Thyroid gland (tissue), 4 donors: ENCODE measurements at places on chromosomes 6 and 20. TPM values are rescaled to one million over a fixed set of nuclear protein-coding genes. Genes with fewer than 3 reads are reported as not detected.
A peak's percentile ranks its signal among the peaks of the same experiment; 100 is the strongest.

- no peak overlapping the region for H3K4me3 ChIP-seq
- no peaks in the 10 kb centered on the region for H3K36me3 ChIP-seq
- H3K27me3 ChIP-seq, result no peaks in the 10 kb centered on the region
These were observed 210.0 kb upstream of the CST7 start for GRCh38 chr20:24738981-24739633.

GRCh38 chr20:38272961-38273360 lies 12.4 kb upstream of the KIAA1755 start:
- no peak for DNase-seq
- H3K4me1 ChIP-seq, result no peaks in the 10 kb centered on the region
- H3K36me3 ChIP-seq, result no peaks in the 10 kb centered on the region
- no peak overlapping the region for H3K4me3 ChIP-seq
- H3K27ac ChIP-seq, result no peak overlapping the region
- no peaks in the 10 kb centered on the region for H3K27me3 ChIP-seq

DNA sequence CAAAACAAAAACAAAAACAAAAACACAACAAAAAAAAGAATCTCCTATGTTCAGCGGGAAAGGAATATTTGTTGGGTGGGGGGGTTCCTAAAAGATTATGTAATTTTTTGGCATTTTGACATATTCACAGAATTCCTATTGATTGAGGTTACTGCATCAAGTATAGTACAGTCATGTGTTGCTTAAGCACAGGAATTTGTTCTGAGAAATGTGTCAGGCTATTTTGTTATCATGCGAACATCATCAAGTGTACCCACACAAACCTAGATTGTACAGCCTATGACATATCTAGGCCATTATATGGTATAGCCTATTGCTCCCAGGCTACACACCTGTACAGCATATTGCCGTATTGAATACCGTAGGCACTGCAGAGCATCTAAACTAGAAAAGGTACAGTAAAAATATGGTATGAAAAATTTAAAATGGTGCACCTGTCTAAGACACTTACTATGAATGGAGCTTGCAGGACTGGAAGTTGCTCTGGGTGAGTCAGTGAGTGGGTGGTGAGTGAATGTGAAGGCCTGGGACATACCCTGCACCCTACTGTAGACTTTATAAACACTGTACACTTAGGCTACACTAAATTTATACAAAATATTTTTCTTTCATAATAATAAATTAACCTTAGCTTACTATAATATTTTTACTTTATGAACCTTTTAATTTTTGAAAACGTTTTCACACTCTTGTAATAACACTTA lies 110.6 kb downstream of the CDKAL1 start:
- DNase-seq, result no peak
- no peaks in the 10 kb centered on the region for H3K27me3 ChIP-seq
- peaks cover 6% of the 10 kb centered on the region for H3K4me1 ChIP-seq
- no peak overlapping the region for H3K27ac ChIP-seq
- no peaks in the 10 kb centered on the region for H3K36me3 ChIP-seq
- no peak overlapping the region for H3K4me3 ChIP-seq

DNA sequence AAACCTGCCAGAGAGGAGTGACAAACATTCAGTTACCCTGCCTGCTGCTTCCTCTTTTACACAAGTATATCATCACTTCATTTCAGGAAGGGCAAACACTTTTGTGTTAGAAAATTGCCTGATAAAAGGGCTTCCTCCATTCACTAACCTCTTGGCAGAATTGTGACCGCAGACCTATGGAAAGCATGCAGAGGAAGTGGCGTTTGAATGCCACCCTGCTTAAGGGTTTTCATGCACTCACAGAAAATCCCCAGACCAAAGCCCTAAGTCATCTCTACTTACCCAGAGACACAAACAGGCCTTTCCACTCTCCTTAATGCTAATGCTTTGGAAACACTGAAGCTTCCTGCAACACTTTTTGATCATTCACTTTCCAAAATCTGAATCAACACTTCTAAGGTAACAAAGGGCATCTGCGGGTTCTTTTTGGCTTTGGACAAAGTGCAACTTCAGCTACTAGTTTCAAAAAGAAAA lies 22.1 kb upstream of the RALGAPA2 start:
- no peak overlapping the region for H3K27ac ChIP-seq
- DNase-seq, result no peak
- H3K4me3 ChIP-seq, result no peak overlapping the region
- H3K36me3 ChIP-seq, result no peaks in the 10 kb centered on the region
- peaks cover 23% of the 10 kb centered on the region for H3K4me1 ChIP-seq
- no peaks in the 10 kb centered on the region for H3K27me3 ChIP-seq

DNA sequence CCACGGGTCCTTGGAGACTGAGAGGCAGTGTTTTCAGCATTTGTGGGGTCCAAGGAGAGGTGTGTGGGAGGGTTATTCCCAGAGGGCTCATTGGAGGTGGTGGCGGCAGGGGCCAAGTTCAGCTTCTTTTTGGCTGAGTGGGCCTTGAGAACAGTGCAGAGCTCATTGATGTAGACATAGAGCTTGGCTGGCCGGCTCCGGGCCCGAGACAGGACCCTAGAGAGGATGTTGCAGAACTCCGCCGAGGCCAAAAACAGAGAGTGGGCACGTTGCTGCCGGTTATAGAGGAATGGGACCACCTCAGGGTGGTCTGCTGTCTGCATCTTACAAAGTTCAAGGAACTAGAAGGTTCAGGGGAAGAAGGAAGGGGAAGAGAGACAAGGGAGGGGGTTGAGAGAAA lies 3.7 kb upstream of the ZBTB22 start:
- peaks cover 26% of the 10 kb centered on the region for H3K36me3 ChIP-seq
- no peaks in the 10 kb centered on the region for H3K27me3 ChIP-seq
- peak overlapping the region; percentile 77 for H3K27ac ChIP-seq
- H3K4me1 ChIP-seq, result peaks cover 24% of the 10 kb centered on the region

DNA sequence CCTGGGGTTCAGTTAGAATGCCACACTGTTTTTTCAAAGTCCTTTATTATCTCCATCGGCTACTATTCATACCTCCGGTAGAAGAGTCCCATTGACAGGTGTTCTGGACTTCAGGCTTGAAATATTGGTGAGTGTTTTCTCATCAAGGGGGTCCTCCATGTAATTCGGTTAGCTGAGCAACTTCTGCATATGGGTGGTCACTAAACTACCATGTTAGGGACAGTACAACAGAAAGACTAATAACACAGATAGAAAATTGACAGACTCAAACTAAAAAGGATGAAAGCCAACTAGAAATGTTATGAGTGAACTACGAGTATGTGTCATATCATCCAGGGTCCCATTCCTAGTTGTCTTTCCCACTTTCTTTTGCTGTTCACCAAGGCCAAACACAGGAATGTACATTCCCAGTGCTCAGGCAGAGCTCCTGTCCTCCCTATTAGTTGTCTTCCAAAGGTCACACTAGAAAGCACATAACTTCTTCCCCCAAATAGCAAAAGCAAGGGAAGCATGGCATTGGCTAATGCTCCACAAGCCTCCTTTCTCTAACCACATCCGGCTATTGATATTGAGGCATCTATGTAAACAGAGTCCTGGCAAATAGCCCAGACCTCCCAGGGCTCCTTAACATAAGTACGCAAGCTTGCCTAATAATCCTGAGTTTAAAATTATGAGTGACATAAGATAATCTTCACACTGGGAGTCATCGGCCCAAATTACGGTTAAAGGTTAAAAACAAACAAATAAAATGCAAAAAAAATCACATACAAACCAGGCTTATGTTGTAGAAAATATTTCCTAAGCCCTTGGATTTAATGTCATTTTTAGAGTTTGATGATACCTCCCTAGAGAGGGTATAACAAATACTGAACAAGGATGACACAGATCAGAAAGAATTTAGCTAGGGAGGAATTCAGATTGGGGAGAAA lies 13.2 kb downstream of the CCN2 start:
- no peaks in the 10 kb centered on the region for H3K4me1 ChIP-seq
- no peak overlapping the region for H3K27ac ChIP-seq
- no peak for DNase-seq
- no peak overlapping the region for H3K4me3 ChIP-seq

POM121L2 gene
- total RNA-seq, result not detected

UBE2J1 gene
- 63.1 TPM for total RNA-seq

DNA sequence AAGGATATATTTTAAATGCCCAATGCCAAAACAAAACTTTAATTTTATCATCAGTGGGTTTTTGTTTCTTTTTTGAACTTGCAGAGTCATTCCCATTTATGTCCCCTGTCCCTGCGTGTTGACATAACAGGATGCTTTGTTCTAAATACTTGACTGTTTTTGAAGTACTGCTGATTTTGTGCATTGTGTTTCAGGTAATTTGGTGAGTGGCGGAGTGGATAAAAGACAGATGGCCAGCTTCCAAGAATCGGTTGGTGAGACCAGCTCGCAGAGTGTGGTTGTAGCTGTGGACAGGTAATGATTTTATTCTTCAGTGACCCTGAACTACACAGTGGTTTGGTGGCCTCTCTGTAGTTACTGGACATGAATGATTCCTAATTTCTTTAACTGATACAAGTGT lies 50.5 kb upstream of the CSE1L start:
- DNase-seq, result peak; percentile 85
- H3K27ac ChIP-seq, result peak overlapping the region; percentile 81
- H3K4me3 ChIP-seq, result no peak overlapping the region
- H3K36me3 ChIP-seq, result peaks cover 43% of the 10 kb centered on the region

NEU1 gene
- total RNA-seq, result 62.7 TPM

EMILIN3 gene
- total RNA-seq, result 1.3 TPM

B3GAT2 gene
- not detected for total RNA-seq

GRCh38 chr6:18308070-18308735 lies 43.9 kb upstream of the DEK start:
- H3K4me3 ChIP-seq, result no peak overlapping the region
- no peaks in the 10 kb centered on the region for H3K4me1 ChIP-seq
- H3K27me3 ChIP-seq, result no peaks in the 10 kb centered on the region
- H3K36me3 ChIP-seq, result no peaks in the 10 kb centered on the region

GRCh38 chr6:159163901-159164370 lies 5.3 kb upstream of the FNDC1 start:
- H3K4me3 ChIP-seq, result no peak overlapping the region
- H3K36me3 ChIP-seq, result no peaks in the 10 kb centered on the region
- DNase-seq, result peak; percentile 92
- H3K27me3 ChIP-seq, result no peaks in the 10 kb centered on the region
- peak overlapping the region; percentile 24 for H3K27ac ChIP-seq

- H3K4me1 ChIP-seq, result peaks cover 18% of the 10 kb centered on the region
- H3K36me3 ChIP-seq, result no peaks in the 10 kb centered on the region
- H3K4me3 ChIP-seq, result no peak overlapping the region
- H3K27me3 ChIP-seq, result no peaks in the 10 kb centered on the region
- no peak overlapping the region for H3K27ac ChIP-seq
These were observed 61.1 kb upstream of the CCN6 start for GRCh38 chr6:111992851-111993250.

- no peak overlapping the region for H3K4me3 ChIP-seq
- no peaks in the 10 kb centered on the region for H3K27me3 ChIP-seq
- H3K4me1 ChIP-seq, result no peaks in the 10 kb centered on the region
These were observed 65.4 kb upstream of the BEND6 start for GRCh38 chr6:56889492-56889891.

GRCh38 chr6:24226541-24226940 lies 100.5 kb downstream of the NRSN1 start:
- no peaks in the 10 kb centered on the region for H3K27me3 ChIP-seq
- no peaks in the 10 kb centered on the region for H3K4me1 ChIP-seq
- no peaks in the 10 kb centered on the region for H3K36me3 ChIP-seq
- H3K4me3 ChIP-seq, result no peak overlapping the region

DNA sequence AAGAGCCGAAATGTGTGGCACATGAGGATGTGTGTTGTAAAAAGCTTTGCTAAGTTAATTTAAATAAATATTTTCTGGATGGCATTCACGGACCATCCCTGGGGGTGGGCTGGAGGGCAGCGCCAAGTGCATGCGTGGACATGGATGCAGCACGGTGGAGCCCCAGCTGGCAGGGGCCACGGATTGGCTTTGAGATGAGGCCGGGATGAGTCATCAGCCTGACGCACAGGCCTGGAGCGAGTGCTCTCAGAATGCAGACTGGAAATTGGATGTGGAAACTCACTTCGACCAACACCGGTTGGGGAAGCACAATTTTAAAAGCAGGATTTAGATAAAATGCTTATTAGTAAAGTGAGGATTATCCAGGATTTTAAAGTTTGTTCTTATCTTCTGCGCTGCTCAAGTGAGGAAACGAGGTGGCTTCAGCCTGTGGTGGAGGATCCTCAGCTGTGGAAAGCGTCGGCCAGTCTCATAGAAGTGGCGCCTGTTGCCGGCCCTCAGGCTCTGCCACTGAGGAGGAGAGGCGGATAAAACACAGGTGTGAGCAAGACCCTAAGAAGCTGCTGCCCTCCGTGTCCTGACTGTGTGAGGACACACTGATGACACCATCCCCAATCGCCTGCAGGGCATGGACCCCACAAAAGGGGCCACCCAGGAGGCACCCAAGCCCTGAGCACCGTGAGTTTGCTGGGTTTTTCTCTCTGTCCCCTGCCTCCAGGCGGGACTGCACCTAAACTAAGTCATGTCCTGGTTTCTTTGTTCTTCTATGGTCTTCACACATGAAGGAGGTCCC lies 279.7 kb downstream of the CDH4 start:
- no peaks in the 10 kb centered on the region for H3K27me3 ChIP-seq
- DNase-seq, result no peak
- no peak overlapping the region for H3K27ac ChIP-seq
- H3K36me3 ChIP-seq, result no peaks in the 10 kb centered on the region
- H3K4me1 ChIP-seq, result no peaks in the 10 kb centered on the region

EDN3 gene
- total RNA-seq, result 76.3 TPM

DNA sequence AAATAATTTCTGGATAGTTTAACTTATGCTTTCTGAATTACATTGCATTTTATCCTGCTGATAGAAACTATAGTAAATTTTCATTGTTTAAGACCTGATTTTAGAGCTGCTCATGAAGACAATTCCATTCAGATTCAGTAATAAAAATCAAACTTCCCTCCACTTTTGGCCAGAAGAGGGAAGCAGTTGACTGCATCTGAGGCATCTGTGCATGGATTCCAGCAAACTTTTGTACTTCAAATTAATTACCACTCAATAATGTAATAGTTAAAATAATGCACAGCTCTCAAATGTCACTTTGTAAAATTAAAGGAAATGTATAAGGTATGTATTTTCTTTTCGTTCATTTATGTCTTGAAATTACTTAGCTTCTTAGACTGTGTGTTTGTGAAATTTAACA lies 64.2 kb upstream of the SLC35B3 start:
- no peaks in the 10 kb centered on the region for H3K36me3 ChIP-seq
- no peaks in the 10 kb centered on the region for H3K27me3 ChIP-seq
- H3K4me1 ChIP-seq, result no peaks in the 10 kb centered on the region
- no peak overlapping the region for H3K4me3 ChIP-seq
- no peak overlapping the region for H3K27ac ChIP-seq

- peaks cover 3% of the 10 kb centered on the region for H3K4me1 ChIP-seq
- no peak overlapping the region for H3K4me3 ChIP-seq
- no peak for DNase-seq
- no peaks in the 10 kb centered on the region for H3K36me3 ChIP-seq
- no peak overlapping the region for H3K27ac ChIP-seq
These were observed 2.8 kb downstream of the TNFRSF21 start for GRCh38 chr6:47306887-47307286.

DNA sequence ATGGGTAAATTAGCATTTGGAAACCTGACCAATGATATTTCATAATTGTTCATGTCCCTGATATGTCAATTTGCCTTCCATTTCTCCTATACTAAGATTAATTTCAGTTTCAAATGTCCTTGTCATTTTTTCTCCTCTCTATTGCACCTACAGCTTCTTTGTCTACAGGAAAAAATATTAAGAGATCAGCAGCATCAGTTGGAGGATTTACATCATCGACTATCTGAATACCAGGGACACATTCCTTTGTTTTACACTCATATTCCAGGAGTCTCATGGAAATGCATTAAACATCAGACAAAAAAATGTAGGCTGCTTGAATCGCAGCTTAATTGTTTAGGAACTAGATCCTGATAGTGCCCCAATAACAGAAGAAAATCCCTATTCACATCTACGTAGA lies 188.2 kb downstream of the PRKN start:
- no peaks in the 10 kb centered on the region for H3K36me3 ChIP-seq
- DNase-seq, result no peak
- H3K27me3 ChIP-seq, result no peaks in the 10 kb centered on the region
- H3K4me3 ChIP-seq, result no peak overlapping the region
- no peaks in the 10 kb centered on the region for H3K4me1 ChIP-seq
- H3K27ac ChIP-seq, result no peak overlapping the region
